Activated CD8-positive, alpha-beta T cell treated with anti-CD3 and anti-CD28 coated beads, Interleukin-2, amount 10 ng/mL, durations not matched to agents 7 days and 5 days (primary cell): ENCODE measurements at places on chromosomes 11 and 22.
A peak's percentile ranks its signal among the peaks of the same experiment; 100 is the strongest.

GRCh38 chr11:32919338-32919737 is 26.7 kb downstream of the QSER1 start:
- H3K27me3 ChIP-seq: no peaks in the 10 kb centered on the region
- no peak overlapping the region for H3K27ac ChIP-seq
- no peak overlapping the region for H3K4me3 ChIP-seq
- H3K36me3 ChIP-seq: peaks cover 3% of the 10 kb centered on the region
- H3K4me1 ChIP-seq: peaks cover 26% of the 10 kb centered on the region
- no peak for DNase-seq

- no peak overlapping the region for H3K4me3 ChIP-seq
- H3K36me3 ChIP-seq: no peaks in the 10 kb centered on the region
- H3K27ac ChIP-seq: no peak overlapping the region
- no peak for DNase-seq
- no peaks in the 10 kb centered on the region for H3K4me1 ChIP-seq
Measured at GRCh38 chr11:69840371-69841169, 21.4 kb upstream of the FGF3 start.

- no peaks in the 10 kb centered on the region for H3K36me3 ChIP-seq
- H3K27me3 ChIP-seq: peaks cover 7% of the 10 kb centered on the region
- H3K27ac ChIP-seq: no peak overlapping the region
- peak; percentile 47 for DNase-seq
- no peaks in the 10 kb centered on the region for H3K4me1 ChIP-seq
- H3K4me3 ChIP-seq: no peak overlapping the region
Measured at GRCh38 chr11:93921695-93922468, 71.5 kb upstream of the VSTM5 start.

DNA sequence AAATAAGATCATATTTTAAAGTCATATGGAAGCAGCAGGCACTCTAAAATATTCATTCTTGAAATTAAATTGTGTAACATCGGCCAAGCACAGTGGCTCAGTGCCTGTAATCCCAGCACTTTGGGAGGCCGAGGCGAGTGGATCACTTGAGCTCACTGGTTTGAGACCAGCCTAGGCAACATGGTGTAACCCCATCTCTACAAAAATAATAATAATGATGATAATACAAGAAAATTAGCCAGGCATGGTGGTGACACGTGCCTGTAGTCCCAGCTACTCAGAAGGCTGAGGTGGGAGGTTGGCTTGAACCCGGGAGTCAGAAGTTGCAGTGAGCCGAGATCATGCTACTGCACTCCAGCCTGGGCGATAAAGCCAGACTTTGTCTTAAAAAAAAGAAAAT is 77.4 kb downstream of the TRIM29 start:
- no peak for DNase-seq
- peaks cover 2% of the 10 kb centered on the region for H3K27me3 ChIP-seq
- no peak overlapping the region for H3K4me3 ChIP-seq
- no peaks in the 10 kb centered on the region for H3K4me1 ChIP-seq
- H3K36me3 ChIP-seq: no peaks in the 10 kb centered on the region

GRCh38 chr11:96035740-96036078 is 111.8 kb upstream of the MTMR2 start:
- H3K27ac ChIP-seq: no peak overlapping the region
- H3K27me3 ChIP-seq: no peaks in the 10 kb centered on the region
- no peaks in the 10 kb centered on the region for H3K4me1 ChIP-seq
- peaks cover 8% of the 10 kb centered on the region for H3K36me3 ChIP-seq
- no peak overlapping the region for H3K4me3 ChIP-seq
- DNase-seq: no peak

- no peak for DNase-seq
- no peak overlapping the region for H3K4me3 ChIP-seq
- H3K4me1 ChIP-seq: no peaks in the 10 kb centered on the region
Measured at GRCh38 chr22:35037089-35037488, 28.9 kb upstream of the ISX start.

DNA sequence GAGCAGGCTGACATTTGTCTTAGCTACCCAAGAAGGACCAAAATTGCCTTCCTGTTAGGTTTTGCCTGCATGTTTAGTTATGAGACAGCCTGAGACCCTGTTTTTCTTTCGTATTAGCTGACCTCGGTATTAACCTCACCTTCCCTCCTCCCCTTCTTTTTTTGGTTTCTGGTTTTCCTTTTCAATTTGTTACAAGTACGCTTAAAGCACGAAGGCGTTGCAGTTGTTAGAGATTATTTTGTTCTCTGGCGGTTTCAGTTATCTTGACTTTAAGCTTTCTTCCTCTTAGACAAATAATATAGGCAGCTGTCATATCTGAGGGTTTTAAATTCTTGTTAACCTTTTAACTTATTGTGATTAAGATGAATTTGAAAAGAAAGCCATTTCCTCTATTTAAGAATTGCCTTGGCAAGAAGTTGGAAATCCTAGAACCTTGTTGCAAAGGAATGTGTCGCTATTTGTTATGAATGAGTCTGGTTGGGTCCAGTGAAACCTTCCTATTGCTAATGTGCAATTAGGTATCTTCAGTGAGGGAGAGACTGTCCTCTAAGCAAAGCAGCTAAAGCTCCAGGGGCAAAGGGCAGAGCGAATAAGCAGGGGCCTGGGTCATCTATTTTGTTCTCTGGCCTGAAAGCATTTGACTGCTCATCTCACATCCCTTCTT is 45.7 kb downstream of the PACS1 start:
- peaks cover 6% of the 10 kb centered on the region for H3K36me3 ChIP-seq
- peak; percentile 53 for DNase-seq
- H3K4me1 ChIP-seq: peaks cover 84% of the 10 kb centered on the region
- H3K4me3 ChIP-seq: peak overlapping the region; percentile 69
- H3K27ac ChIP-seq: peak overlapping the region; percentile 91
- no peaks in the 10 kb centered on the region for H3K27me3 ChIP-seq

DNA sequence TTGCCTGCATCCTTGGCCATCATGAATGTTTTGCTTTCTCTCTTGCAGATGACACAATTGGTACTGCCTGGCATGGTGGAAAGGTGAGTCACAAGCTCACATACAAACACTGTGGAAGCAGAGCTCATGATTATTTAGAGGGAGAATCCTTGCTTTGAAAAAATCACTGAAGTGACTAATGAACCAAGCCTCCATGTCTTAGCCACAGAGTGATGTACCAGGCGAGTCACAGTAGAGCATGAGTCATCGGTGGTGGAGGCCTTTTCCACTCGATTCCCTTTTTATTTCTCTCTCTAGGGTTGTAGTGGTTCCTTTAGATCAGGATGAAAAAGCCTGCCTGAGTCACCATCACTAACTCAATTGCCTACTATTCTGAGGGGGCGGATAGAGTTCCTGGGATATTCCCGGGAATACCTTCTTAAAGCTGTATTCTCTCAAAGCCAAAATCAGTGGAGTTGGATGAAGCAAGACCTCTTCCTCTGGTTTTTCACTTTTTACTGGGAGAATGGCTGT is 49.6 kb upstream of the ALKBH3 start:
- no peak overlapping the region for H3K4me3 ChIP-seq
- H3K36me3 ChIP-seq: peaks cover 5% of the 10 kb centered on the region
- DNase-seq: peak; percentile 29
- no peak overlapping the region for H3K27ac ChIP-seq
- peaks cover 9% of the 10 kb centered on the region for H3K4me1 ChIP-seq
- no peaks in the 10 kb centered on the region for H3K27me3 ChIP-seq

DNA sequence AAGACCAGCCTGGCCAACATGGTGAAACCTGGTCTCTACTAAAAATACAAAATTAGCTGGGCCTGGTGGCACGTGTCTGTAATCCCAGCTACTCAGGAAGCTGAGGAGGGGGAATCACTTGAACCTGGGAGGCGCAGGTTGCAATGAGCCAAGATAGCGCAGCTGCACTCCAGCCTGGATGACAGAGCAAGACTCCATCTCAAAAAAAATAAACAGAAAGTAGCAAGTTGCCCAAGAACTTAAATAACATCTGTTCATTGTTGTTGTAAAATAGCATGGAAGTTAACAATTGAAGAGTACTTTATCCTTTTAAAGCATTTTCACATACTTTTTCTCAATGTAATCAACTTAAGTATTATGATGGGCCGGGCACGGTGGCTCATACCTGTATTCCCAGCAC is 5.7 kb downstream of the AMBRA1 start:
- H3K36me3 ChIP-seq: peaks cover 18% of the 10 kb centered on the region
- H3K27me3 ChIP-seq: no peaks in the 10 kb centered on the region
- H3K4me3 ChIP-seq: no peak overlapping the region
- H3K4me1 ChIP-seq: peaks cover 32% of the 10 kb centered on the region
- no peak overlapping the region for H3K27ac ChIP-seq
- DNase-seq: no peak

DNA sequence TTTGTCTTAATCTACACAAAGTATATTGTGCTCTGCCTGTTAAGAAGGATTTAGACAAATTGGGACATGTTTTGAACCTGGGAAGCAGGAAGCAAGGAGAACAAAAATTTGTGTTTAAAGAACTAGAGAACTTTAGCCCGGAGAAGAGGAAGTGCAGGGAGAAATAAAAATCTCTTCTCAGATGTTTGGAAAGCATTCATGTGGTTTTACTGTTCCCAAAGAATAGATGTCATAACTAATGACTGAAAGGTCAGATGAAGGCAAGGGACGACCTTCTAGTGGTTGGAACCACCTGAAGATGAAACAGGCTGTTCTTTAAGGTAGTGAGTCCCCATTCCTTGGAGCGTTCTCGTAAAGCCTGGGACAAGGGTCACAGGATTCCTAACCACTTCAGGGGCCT is 38.3 kb downstream of the IRAG1 start:
- no peak overlapping the region for H3K27ac ChIP-seq
- peaks cover 2% of the 10 kb centered on the region for H3K27me3 ChIP-seq
- no peak overlapping the region for H3K4me3 ChIP-seq
- no peak for DNase-seq
- H3K36me3 ChIP-seq: no peaks in the 10 kb centered on the region
- H3K4me1 ChIP-seq: peaks cover 25% of the 10 kb centered on the region

DNA sequence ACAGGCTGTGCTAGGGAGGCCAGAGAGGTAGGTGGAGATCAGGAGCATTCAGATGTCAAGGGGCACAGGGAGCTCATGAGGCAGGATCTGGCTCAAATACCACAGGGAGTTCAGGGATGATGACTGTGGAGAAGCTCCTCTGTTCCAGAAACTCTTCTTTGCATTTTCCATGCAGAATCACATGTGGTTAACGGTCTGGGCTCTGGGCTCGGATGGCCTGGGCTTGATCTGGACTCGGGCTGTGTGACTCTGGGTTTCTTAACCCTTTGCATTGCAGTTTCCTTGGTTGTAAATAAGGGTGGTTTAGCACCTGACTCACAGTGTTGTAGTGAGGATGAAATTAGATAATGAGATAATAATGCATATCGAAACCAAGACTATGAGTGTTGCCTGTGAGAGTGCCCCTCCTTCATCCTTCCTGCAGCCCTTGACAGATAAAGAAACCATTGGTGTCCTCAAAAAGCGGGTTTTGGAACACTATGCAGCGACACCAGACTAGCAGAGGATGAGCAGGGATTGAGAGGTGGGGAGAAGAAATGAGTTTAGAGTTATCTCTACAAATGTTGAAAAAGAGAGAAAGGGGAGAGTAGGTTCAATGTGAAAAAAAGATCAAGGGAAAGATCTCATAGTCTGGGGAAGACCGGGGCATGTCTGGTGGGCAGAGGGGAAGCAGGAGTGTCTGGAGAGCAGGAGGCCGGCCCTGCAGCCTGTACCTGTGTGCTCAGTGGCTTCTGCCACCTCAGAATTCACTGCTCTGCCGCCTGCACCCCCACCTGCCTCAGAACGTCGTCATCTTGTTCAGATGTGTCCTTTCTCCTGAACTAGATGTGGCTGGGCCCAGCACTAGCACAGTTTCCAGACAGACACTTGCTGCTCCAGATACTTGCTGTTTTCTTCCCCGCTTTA is 197.8 kb upstream of the SORL1-AS1 start:
- no peak overlapping the region for H3K4me3 ChIP-seq
- H3K27me3 ChIP-seq: peaks cover 3% of the 10 kb centered on the region
- no peak for DNase-seq
- H3K4me1 ChIP-seq: peaks cover 25% of the 10 kb centered on the region

- no peaks in the 10 kb centered on the region for H3K4me1 ChIP-seq
- no peak overlapping the region for H3K4me3 ChIP-seq
- H3K36me3 ChIP-seq: no peaks in the 10 kb centered on the region
- DNase-seq: no peak
- no peak overlapping the region for H3K27ac ChIP-seq
Measured at GRCh38 chr11:129312730-129313503, 62.7 kb upstream of the BARX2 start.

DNA sequence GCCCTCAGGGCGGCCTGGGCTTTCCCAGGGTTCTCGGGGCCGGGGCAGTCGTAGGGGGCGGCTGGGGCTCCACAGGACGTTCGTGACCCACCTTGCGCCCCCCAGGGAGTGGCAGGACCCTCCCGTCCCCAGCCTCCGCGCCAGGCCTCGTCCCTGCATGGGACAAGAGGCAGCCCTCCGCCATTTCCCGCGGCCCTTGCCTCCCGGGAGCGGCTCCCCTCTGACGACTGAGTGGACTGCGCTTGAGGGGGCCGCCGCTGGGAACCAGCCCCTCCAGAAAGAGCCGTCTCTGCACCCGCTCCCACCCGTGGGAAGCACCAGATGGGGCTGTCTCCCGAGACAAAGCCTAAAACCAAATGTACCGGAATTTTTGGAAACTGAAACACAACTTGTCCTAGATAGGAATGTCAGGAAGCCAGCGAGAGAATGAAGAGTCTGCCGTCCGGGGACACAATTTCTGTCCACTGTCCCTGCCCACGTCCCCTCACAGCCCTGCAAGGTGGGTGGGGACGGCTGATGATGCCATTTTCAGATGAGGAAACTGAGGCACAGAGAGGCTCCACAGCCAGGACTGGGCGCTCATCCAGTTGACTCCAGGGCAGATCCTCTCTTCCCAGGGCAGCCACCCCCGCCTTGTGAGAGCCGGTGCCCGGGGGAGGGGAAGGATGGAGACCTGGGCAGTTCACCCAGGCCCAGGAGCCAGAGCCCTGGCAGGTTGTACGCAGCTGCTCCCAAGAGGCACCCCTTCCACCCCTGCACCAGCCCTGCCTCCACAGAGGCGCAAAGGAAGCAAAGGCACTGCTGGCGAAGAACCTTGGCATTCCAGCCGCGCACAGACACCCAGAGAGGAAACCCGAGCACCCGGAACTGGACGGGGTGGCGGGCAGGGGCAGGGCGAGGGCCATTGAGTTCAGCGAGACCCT is 18.1 kb upstream of the PICK1 start:
- H3K36me3 ChIP-seq: no peaks in the 10 kb centered on the region

DNA sequence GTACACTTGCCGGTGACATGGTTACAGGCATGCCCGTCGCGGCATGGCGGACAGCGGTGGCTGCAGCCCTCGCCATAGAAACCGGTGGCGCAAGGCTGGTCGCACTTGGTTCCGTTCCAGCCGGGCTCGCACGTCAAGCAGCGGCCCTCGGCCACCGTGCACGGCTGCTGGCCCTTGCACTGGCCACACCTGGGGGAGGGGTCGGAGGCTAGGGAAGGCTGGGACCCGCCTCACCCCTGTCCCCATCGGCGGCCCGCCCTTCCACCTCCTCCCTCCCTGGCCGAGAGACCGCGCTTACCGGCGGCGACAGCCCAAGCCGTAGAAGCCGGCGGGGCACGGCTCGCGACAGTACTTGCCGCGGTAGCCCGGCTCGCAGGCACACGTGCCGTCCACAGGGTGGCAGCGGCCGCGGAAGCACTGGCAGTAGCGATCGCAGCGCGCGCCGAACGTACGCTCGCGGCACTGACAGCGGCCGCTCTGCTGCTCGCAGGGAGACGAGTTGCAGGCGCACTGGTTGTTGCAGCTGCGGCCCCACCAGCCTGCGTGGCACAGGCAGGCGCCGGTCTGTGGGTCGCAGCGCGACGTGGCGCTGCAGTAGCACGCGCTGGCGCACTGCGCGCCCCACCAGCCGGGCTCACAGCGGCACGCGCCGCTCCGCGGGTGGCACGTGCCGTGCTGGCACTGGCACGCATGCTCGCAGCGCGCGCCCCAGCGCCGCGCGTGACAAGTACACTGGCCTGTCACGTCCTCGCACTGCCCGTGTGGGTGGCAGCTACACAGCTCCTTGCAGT is 6.7 kb downstream of the SCARF2 start:
- peak overlapping the region; percentile 52 for H3K4me3 ChIP-seq
- peaks cover 72% of the 10 kb centered on the region for H3K27me3 ChIP-seq
- peak; percentile 62 for DNase-seq
- H3K27ac ChIP-seq: no peak overlapping the region
- peaks cover 19% of the 10 kb centered on the region for H3K4me1 ChIP-seq
